ENCODE measurements at places on chromosomes 7 and 10. TPM values are rescaled to one million over a fixed set of nuclear protein-coding genes. Genes with fewer than 3 reads are reported as not detected.

GHRHR gene
- total RNA-seq: not detected

DPY19L1 gene
- total RNA-seq: 45.7 TPM

CHST3 gene
- 35.6 TPM for total RNA-seq

COL17A1 gene
- total RNA-seq: 1.9 TPM

GNAT3 gene
- total RNA-seq: not detected

SH2D4B gene
- not detected for total RNA-seq

GNGT1 gene
- total RNA-seq: not detected

PON3 gene
- 45.3 TPM for total RNA-seq

ACHE gene
- 2.6 TPM for total RNA-seq

FAM25A gene
- total RNA-seq: not detected

CHAT gene
- not detected for total RNA-seq

LIPJ gene
- total RNA-seq: not detected

WDR86 gene
- not detected for total RNA-seq

MCM10 gene
- total RNA-seq: 23.2 TPM

EBF3 gene
- total RNA-seq: 0.20 TPM

FAM237B gene
- total RNA-seq: not detected
